Activated T-cell treated with anti-CD3 and anti-CD28 coated beads, Interleukin-2, amount 50 U/mL, for 24 hours (primary cell): ENCODE measurements at places on chromosomes 16 and 17.

GRCh38 chr17:36544044-36544306, 744 bp upstream of the GGNBP2 start:
- no peaks in the 10 kb centered on the region for H3K27me3 ChIP-seq
- peak overlapping the region; percentile 98 for H3K27ac ChIP-seq
- no peak for DNase-seq
- H3K4me1 ChIP-seq, result peaks cover 43% of the 10 kb centered on the region
- H3K4me3 ChIP-seq, result peak overlapping the region; percentile 96
- peaks cover 61% of the 10 kb centered on the region for H3K36me3 ChIP-seq

DNA sequence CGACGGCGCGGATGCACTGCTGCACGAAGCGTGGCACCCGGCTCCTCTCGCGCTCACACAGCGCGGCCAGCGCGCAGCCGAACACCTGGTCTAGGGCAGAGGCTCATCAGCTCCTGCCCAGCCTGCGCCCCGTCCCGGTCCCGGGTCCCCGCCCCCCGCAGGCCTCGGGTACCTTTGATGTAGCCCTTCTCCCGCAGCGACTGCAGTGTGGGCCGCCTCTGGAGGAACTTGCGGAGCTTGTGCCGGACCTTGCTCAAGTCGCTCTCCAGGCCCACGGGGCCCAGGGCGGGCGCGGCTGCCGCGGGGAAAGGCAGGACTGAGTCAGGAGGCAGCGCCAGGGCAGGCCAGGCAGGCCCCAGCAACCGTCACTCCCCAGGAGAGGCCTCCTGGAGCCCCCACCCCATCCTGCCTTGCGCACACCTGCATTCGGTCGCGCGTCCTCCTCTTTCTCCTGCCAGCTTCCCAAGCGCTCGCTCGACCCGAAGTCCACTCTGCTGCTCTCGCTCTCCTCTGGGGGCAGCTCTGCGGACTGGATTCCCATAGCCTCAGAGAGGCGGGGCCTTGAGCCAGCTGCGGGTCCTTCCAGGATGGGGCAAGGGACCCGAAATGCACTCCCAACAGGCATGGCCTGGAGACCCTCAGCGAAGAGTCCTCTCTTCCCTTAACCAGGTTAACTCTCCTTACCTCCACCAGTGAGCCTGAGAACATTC, 36.0 kb downstream of the ARHGAP27 start:
- H3K4me1 ChIP-seq, result no peaks in the 10 kb centered on the region
- no peak overlapping the region for H3K4me3 ChIP-seq
- DNase-seq, result no peak
- no peak overlapping the region for H3K27ac ChIP-seq
- no peaks in the 10 kb centered on the region for H3K27me3 ChIP-seq
- H3K36me3 ChIP-seq, result peaks cover 71% of the 10 kb centered on the region

GRCh38 chr16:89779231-89779908, 37.1 kb downstream of the FANCA start:
- no peaks in the 10 kb centered on the region for H3K27me3 ChIP-seq
- no peak overlapping the region for H3K27ac ChIP-seq
- H3K36me3 ChIP-seq, result peaks cover 84% of the 10 kb centered on the region
- peaks cover under 1% of the 10 kb centered on the region for H3K4me1 ChIP-seq
- H3K4me3 ChIP-seq, result no peak overlapping the region

GRCh38 chr16:87550495-87550961, 51.8 kb upstream of the JPH3 start:
- no peak overlapping the region for H3K27ac ChIP-seq
- H3K4me1 ChIP-seq, result no peaks in the 10 kb centered on the region
- DNase-seq, result peak; percentile 78
- H3K4me3 ChIP-seq, result no peak overlapping the region
- H3K27me3 ChIP-seq, result peaks cover 32% of the 10 kb centered on the region

DNA sequence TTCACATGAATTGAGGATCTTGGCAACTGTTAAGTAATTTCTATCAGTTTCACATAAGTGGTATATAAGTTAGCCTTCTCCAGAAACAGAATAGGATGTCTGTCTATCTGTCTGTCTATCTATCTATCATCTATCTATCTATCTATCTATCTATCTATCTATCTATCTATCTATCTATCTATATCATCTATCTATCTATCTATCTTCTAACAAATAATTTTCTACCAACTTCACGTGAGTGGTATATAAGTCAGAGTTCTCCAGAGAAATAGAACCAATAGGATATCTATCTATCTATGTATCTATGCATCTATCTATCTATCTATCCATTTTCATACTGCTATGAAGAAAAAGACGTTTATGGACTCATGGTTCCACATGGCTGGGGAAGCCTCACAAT, 11.4 kb upstream of the SPACA3 start:
- H3K36me3 ChIP-seq, result no peaks in the 10 kb centered on the region
- H3K4me1 ChIP-seq, result no peaks in the 10 kb centered on the region

GRCh38 chr16:11836650-11837244, 14.6 kb downstream of the RSL1D1 start:
- no peaks in the 10 kb centered on the region for H3K27me3 ChIP-seq
- no peak overlapping the region for H3K4me3 ChIP-seq
- DNase-seq, result no peak
- H3K36me3 ChIP-seq, result peaks cover 61% of the 10 kb centered on the region
- no peaks in the 10 kb centered on the region for H3K4me1 ChIP-seq

DNA sequence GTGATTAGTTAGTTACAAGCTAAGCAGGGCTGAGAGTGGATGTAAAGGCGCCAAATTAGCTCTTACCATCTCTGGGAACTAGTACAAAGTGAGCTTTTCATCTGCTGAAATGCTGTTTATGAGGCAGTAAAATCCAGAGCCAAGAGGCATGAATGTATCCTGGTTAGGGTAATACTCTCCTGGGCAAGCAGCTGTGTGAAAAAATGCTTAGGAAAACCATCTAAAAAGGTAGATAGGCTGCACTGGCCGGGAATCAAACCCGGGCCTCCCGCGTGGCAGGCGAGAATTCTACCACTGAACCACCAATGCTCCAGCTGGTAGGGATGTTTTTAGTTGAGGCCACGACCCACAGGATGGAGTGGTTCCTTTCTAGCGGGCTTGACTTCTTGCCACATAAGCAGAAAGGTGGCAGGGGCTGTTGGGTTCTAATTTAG, 23.0 kb downstream of the VAC14 start:
- peaks cover 90% of the 10 kb centered on the region for H3K36me3 ChIP-seq
- no peak overlapping the region for H3K27ac ChIP-seq
- no peak for DNase-seq
- no peaks in the 10 kb centered on the region for H3K27me3 ChIP-seq
- no peaks in the 10 kb centered on the region for H3K4me1 ChIP-seq

GRCh38 chr17:8563981-8564602, 66.4 kb downstream of the MYH10 start:
- no peak overlapping the region for H3K4me3 ChIP-seq
- DNase-seq, result no peak
- H3K4me1 ChIP-seq, result no peaks in the 10 kb centered on the region

DNA sequence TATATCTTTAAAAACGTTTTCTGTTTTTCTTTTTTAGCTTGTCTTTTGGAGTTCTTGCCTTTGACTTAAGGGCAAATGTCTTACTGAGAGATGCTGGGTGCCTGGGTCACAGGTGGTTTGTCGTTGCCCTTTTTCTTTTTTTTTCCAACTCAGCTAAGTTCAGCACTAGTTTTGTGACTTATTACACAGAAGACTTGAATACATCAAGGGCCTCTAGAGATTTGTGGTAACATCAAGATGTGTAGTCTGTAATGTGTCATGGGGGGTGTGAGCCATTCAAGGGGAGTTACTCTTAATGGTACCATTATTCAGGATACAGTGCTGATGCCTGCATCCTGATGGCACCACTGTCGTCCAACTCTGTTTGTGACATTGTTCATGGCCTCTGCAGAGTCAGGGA, 95.1 kb downstream of the PRKCA start:
- peak overlapping the region; percentile 78 for H3K27ac ChIP-seq
- H3K4me1 ChIP-seq, result peaks cover 88% of the 10 kb centered on the region
- no peak overlapping the region for H3K4me3 ChIP-seq
- DNase-seq, result no peak
- H3K27me3 ChIP-seq, result no peaks in the 10 kb centered on the region

DNA sequence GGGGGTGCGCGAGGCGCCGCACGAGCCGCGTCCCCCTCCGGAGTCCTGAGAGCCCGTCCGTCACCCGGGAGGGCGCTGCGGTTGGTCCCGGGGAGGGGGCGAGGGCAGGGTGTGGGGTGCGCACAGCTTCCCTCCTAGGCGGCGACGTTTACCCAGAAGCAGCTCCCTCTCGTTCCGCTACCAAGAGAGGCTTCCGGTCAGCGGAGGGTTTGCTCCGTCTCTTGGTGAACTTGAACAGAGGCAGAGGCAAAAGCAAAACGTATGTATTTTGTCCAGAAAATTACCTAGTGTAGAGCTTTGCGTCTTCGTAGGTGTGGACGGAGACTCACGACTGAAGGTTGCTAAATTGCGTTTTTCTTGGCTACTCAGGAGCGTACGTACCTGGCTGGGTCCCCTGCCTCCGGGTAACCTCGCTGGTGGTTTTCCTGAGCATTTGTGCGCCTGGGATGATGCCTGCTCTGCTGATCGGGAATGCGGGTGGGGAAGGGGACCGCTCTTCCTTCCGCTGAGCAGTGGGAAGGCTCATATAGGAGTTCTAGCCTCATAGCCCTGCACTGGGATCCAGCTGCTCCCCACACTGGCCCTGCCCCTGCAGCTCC, 833 bp downstream of the WSCD1 start:
- H3K36me3 ChIP-seq, result no peaks in the 10 kb centered on the region
- H3K4me1 ChIP-seq, result peaks cover 12% of the 10 kb centered on the region
- no peak overlapping the region for H3K27ac ChIP-seq
- peak overlapping the region; percentile 25 for H3K4me3 ChIP-seq
- DNase-seq, result no peak

GRCh38 chr16:1982013-1982433, 754 bp upstream of the NOXO1 start:
- H3K36me3 ChIP-seq, result peaks cover 43% of the 10 kb centered on the region
- H3K27me3 ChIP-seq, result peaks cover 39% of the 10 kb centered on the region
- no peak overlapping the region for H3K4me3 ChIP-seq
- H3K27ac ChIP-seq, result no peak overlapping the region
- DNase-seq, result no peak

DNA sequence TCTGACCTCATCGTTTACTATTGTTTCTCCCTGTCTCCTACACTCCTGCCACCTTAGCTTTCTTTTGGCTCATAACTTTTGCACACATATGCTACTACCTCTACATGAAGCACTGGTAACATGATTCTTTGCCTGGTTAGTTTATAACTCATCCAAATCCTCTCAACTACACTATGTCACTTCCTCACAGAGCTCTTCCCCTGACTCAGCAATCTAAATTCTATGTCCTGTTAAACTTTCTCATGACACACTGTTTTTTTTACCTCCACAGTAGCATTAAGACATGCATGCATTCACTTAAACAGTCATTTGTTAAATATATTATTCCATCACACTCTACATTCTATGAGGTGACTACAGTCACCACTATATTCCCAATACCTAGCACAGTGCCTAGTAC, 19.7 kb downstream of the APPBP2 start:
- peaks cover 30% of the 10 kb centered on the region for H3K4me1 ChIP-seq
- H3K27ac ChIP-seq, result no peak overlapping the region
- no peak overlapping the region for H3K4me3 ChIP-seq
- no peaks in the 10 kb centered on the region for H3K27me3 ChIP-seq

GRCh38 chr17:2055292-2056205, 646 bp downstream of the HIC1 start:
- H3K27ac ChIP-seq, result no peak overlapping the region
- H3K4me3 ChIP-seq, result peak overlapping the region; percentile 79
- peaks cover 21% of the 10 kb centered on the region for H3K36me3 ChIP-seq
- H3K27me3 ChIP-seq, result peaks cover 17% of the 10 kb centered on the region
- peak; percentile 67 for DNase-seq

- no peak overlapping the region for H3K4me3 ChIP-seq
- DNase-seq, result no peak
- peak overlapping the region; percentile 77 for H3K27ac ChIP-seq
- H3K36me3 ChIP-seq, result peaks cover 85% of the 10 kb centered on the region
Observed at GRCh38 chr17:30517786-30518185, 40.6 kb downstream of the GOSR1 start.

- no peaks in the 10 kb centered on the region for H3K27me3 ChIP-seq
- no peaks in the 10 kb centered on the region for H3K4me1 ChIP-seq
- H3K27ac ChIP-seq, result no peak overlapping the region
- no peaks in the 10 kb centered on the region for H3K36me3 ChIP-seq
Observed at GRCh38 chr16:73196670-73197069, 148.7 kb upstream of the ZFHX3 start.

- H3K27me3 ChIP-seq, result no peaks in the 10 kb centered on the region
- DNase-seq, result no peak
- no peaks in the 10 kb centered on the region for H3K36me3 ChIP-seq
- peak overlapping the region; percentile 71 for H3K27ac ChIP-seq
Observed at GRCh38 chr17:64455993-64456885, 7.3 kb downstream of the MILR1 start.

DNA sequence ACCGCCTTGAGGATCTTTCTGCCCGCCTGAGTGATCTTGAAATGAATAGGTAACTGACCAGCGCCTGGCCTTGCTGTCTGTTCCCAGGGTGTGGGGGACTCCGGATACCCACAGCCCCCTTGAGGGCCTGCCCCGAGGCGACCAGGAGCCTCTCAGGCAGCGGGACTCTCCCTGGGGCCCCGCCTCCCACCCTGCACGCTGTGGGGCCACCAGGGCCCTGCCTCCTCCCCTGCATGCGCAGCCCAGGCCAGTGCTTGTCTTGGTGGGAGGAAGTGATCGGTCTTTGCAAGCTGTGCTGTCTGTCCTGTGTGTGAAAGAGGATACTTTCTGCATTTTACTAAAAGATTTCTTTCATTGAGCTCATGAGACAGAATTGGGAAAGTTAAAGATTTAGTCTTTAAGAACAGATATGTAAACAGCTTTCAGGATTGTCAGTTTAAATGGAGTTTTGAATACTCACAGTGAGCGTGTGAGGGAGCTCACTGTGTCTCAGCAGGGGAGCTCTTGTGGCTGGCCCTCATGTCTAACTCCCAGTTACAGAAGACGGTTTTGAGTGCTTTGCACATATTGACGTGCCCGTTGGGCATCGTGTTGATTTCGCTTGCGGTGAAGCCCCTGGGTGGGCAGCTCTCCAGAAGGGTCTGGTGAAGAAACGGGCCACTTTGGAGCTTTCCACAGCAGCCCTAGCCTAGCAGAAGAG, 36.1 kb upstream of the CAPN15 start:
- H3K4me3 ChIP-seq, result no peak overlapping the region
- H3K27me3 ChIP-seq, result no peaks in the 10 kb centered on the region
- no peak overlapping the region for H3K27ac ChIP-seq
- H3K4me1 ChIP-seq, result no peaks in the 10 kb centered on the region

GRCh38 chr16:77393955-77394354, 40.9 kb downstream of the ADAMTS18 start:
- peaks cover 14% of the 10 kb centered on the region for H3K27me3 ChIP-seq
- no peak overlapping the region for H3K27ac ChIP-seq
- no peak overlapping the region for H3K4me3 ChIP-seq
- no peak for DNase-seq
- no peaks in the 10 kb centered on the region for H3K36me3 ChIP-seq
- H3K4me1 ChIP-seq, result no peaks in the 10 kb centered on the region

GRCh38 chr17:2111691-2112090, 56.8 kb downstream of the HIC1 start:
- H3K27me3 ChIP-seq, result no peaks in the 10 kb centered on the region
- peaks cover 18% of the 10 kb centered on the region for H3K36me3 ChIP-seq
- no peak overlapping the region for H3K4me3 ChIP-seq
- DNase-seq, result no peak
- H3K27ac ChIP-seq, result peak overlapping the region; percentile 8

GRCh38 chr17:61997664-61998063, 67.4 kb downstream of the MED13 start:
- H3K36me3 ChIP-seq, result peaks cover 64% of the 10 kb centered on the region
- no peak for DNase-seq
- no peak overlapping the region for H3K4me3 ChIP-seq
